ENCODE measurements at places on chromosomes 1 and 21.

GRCh38 chr1:157163273-157164127 is 25.3 kb upstream of the ETV3 start:
- no peak for DNase-seq

- no peak for DNase-seq
Observed at GRCh38 chr1:177333936-177334595, 163.3 kb downstream of the BRINP2 start.

GRCh38 chr21:17461014-17461413 is 51.8 kb upstream of the CXADR start:
- DNase-seq, result no peak

DNA sequence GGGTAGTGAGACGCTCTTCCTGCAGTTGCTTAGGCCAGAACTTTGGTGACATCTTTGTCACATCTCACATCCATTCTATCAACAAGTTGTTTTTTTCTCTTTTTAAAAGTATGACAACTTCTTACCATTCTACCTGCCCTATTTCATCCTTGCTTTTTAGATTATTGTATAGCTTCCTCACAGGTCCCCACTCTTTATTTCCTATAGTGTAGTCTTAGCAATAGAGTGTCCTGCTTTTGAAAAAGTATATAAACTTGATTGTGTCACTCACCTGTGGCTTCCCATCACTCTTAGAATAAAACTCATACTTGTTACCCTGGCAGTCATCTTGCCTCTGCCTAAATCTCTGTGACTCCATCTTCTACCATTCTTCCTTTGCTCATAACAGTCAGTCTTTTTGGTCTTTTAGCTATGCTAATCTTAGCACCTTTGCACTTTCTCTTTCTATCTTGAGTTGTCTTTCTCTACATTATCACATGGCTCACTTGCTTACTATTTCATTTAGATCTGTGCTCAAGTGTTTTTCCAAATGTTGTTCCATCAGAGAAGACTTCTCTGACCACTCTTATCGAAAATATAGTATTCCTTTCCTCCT is 9.5 kb downstream of the CDC73 start:
- DNase-seq, result no peak

DNA sequence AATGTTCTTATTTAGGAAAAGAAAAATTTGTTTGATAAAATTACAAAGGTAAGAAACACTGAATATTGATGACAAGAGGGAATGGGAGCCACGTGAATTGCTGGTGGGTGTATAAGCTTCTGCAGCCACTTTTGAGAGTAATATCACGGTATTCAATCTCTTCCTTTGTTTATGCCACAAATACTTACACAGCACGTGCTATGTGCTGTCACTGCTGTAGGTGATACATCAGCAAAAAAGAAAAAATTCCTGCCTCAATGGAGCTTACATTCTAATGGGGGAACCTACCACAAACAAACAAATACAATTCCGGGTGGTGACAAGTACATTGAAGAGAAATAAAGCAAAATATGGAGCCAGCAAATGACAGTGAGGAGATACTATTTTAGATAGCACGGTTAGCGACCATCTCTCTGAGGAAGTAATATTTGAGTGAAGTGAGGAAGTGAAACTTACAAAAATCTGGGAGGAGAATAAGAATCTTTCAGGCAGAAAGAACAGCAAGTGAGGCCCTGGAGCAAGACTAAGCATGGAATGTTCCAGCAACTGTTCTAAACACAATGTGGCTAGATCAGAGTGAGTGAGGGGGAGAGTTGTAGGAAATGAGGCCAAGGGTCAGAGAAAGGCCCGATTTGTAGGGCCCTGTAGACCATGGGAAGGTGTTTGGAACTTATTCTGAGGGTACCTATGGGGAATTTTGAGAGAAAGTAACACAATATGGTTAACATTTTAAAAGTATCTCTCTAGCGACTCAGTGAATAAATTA is 2.6 kb upstream of the FCRLB start:
- no peak for DNase-seq

DNA sequence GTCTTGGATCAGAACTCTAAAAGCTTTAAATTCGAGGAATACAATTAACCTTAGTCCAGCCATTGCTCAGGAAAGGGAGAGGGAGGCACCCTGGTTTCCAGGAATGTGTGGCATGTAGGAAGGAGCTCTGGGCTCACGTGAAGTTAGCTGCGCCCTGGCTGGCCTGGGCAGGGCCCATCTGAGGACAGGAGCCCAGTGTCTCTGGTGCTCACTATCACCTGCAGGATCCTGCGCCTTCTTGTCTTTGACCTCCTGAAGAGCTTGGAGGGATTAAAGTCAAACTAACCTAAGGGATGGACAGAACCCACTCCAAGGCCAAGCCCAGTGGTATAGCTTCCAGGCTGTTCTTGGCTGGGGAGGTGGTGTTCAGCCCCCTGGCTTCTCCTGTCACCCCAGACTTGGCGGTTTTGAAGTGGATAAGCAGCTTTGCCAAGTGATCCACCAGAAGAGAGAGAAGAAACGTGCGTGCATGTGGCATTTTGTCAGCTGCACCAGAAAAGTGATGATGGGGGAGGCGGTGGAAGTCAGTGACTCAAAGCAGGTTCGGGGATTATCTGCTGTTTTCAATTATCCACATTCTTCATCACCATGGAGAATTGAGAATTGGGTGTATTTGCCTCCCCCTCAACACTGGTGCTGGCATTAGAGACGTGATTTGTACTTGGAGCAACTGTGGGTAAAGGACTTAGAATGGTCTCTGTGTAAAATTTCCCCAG is 11.9 kb upstream of the KCNN3 start:
- no peak for DNase-seq

DNA sequence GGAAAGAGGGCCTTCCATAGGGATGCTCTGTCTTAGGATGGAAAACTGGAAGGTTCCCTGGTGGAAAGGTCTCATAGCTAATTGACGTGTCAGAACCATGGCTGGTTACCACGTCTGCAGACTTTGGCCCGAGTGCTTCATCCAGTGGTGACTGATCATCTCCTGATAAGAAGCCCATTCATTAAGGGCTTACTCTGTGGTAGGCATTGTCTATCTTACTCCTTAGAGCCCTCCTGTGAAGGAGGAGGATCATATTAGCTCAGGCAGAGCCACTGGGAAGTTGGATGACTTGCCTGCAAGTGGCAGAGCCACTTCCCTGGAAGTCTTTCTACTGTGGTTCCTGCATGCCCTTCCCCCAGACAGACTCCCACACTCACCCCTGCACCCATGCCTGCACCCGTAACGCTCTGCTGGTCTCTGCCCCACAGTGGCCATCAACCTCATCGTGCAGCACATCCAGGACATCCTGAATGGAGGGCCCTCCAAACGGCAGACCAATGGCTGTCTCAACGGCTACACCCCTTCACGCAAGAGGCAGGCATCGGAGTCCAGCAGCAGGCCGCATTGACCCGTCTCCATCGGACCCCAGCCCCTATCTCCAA is 79.9 kb downstream of the UCK2 start:
- no peak for DNase-seq

GRCh38 chr1:63547621-63548294 is 24.4 kb downstream of the EFCAB7 start:
- DNase-seq, result no peak

GRCh38 chr1:55353707-55354620 is 138.8 kb upstream of the USP24 start:
- no peak for DNase-seq

DNA sequence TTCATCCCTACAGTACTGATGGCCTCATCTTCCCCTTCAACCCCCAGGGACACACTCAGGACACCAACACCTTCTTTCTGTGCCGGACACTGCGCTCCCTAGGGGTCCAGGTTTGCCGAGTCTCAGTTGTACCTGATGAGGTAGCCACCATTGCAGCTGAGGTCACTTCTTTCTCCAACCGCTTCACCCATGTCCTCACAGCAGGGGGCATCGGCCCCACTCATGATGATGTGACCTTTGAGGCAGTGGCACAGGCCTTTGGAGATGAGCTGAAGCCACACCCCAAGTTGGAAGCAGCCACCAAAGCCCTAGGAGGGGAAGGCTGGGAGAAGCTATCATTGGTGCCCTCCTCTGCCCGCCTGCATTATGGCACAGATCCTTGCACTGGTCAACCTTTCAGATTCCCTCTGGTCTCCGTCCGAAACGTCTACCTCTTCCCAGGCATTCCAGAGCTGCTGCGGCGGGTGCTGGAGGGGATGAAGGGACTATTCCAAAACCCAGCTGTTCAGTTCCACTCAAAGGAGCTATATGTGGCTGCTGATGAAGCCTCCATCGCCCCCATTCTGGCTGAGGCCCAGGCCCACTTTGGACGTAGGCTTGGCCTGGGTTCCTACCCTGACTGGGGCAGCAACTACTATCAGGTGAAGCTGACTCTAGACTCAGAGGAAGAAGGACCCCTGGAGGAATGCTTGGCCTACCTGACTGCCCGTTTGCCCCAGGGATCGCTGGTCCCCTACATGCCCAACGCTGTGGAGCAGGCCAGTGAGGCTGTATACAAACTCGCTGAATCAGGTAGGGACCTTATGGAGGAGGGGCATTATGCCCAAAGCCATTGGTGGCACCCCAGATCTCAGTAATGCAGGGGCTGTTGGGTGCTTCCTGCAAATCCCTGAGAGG is 5.1 kb upstream of the LENEP start:
- no peak for DNase-seq

GRCh38 chr1:27752360-27752759 is 20.7 kb upstream of the STX12 start:
- DNase-seq, result no peak

DNA sequence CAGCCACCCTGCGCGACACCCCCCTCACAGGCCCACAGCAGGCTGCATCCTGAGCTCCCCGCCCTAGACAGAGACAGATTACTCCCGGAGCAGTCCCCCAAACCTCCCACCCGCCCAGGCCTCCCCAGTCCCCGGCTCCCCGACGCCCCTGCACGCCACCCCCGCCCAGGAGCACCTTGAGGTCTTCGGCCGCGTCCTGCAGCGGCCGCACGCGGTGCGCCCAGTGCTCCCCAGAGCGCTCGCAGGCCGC is 731 bp downstream of the TRIM11 start:
- no peak for DNase-seq

DNA sequence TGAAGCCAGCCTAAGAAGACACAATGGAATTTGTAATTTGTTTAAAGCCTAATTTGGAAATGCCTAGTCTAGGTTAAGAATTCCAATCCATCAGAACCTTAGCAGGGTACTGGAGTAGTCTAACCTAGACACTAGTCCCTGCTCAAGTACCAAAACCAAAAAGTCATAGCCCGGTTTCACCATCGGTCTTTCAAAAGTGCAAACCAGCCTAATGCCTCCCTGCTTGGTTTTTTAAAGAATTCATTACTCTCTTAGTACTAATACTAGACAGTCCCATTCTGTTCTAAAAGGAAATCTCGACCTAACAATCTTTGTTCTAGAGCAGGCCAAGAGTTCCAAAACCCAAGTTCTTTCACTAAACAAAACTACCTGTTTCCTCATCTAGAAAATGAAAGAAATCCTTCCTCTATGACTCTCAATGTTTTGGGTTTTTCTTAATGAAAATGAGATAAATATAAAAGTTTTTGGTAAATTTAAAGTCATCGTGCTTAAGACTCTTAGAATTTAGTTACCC is 2.6 kb downstream of the PUM1 start:
- no peak for DNase-seq

DNA sequence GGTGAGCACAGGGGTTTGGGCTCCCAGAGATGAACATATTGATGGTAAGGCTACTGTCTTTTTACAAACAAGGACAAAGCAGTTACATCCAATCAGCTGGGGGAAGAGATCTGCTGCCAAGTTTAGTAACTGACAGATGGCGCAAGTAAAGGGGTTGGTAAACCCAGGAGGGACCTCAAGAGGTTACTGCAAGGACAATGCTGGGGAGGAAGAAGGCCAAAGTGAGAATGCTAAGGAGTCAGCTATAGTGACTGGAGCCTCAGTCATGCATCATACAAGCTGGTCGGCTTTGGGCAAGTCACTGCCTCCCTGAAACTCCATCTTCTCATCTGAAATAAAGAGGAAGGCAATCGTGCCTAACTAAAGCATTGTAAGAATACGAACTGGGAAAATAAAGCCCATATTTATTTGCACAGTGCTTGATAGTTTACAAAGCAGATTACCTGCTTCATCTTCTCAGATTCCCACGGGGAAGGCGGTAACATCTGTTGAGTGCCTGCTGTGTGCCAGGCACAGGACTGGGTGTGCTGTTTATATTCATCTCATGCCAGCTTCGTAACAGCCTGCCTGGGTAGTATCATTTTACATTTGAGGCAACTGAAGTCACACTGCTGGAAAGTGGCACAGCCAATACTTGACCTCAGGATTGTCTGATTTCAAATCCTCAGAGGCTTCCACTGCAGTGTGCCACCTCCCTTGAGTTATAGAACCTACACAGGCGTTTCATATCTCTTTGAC is 114.8 kb downstream of the BEND5 start:
- no peak for DNase-seq

DNA sequence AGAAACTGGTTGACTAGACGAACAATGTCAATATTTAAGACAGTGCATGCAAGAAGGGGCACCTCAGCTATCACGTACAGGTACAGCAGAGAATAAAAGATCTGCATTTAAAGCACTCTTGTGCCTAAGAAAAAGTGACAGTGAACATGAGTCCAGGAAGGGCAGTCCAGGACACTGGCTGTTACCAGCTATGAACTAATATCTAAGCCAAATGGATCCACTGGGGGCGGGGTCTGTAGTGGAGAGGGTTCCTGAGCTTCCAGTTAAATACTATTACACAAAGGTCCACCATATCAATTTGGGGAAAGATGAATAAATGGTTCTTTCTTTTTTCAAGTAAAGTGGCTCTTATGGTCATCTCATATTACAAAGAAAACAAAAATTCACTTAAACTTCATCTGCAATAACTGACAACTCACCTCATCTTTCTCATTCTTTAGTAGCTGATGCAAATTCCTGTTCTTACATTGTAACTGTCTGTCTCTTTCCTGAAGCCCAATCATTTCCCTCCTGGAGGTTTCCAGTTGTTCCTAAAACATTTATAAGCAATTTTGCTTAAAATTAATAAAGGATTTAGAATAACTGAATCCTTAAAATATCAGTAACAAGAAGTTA is 24.5 kb downstream of the SSX2IP start:
- DNase-seq, result no peak

- no peak for DNase-seq
Observed at GRCh38 chr1:4935807-4936206, 281.4 kb downstream of the AJAP1 start.

GRCh38 chr1:207869859-207870258 is 41.1 kb downstream of the CD34 start:
- no peak for DNase-seq

GRCh38 chr1:23149114-23149513 is 19.5 kb downstream of the LUZP1 start:
- DNase-seq, result no peak

DNA sequence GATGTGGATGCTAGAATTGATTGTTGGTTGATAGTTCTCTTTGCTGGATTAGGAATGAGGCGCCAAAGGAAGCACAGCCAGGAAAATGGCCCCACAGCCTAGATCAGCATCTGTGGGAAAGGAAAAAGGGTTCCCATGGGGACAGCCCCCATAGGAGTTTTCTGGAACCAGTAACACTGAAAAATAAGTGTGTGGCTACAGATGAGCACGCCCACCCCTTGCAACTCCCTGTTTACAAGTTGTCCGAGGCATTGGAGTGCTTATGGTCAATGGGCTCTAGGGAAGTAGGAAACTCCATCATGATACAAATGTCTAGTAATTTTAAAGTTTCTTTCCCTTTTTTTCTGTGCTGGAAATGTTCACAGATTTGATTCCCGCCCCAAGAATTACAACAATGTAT is 23.8 kb upstream of the UBE2U start:
- no peak for DNase-seq

GRCh38 chr1:53365437-53366063 is 37.7 kb upstream of the LRP8 start:
- DNase-seq, result no peak

GRCh38 chr21:29193901-29194300 is 63.5 kb downstream of the MAP3K7CL start:
- no peak for DNase-seq

Measured in GM12864 (cell line).